ENCODE measurements at places on chromosomes 7 and 10. TPM values are rescaled to one million over a fixed set of nuclear protein-coding genes. Genes with fewer than 3 reads are reported as not detected.

GRCh38 chr10:11344081-11344480, 267.4 kb downstream of the USP6NL start:
- H3K27me3 ChIP-seq = no peaks in the 10 kb centered on the region
- H3K4me1 ChIP-seq = no peaks in the 10 kb centered on the region
- H3K36me3 ChIP-seq = no peaks in the 10 kb centered on the region

TAS2R5 gene
- total RNA-seq = 4.7 TPM

GRCh38 chr10:104113376-104113956, 8.5 kb upstream of the SFR1 start:
- no peaks in the 10 kb centered on the region for H3K27me3 ChIP-seq
- H3K36me3 ChIP-seq = no peaks in the 10 kb centered on the region
- no peak overlapping the region for H3K4me3 ChIP-seq
- no peaks in the 10 kb centered on the region for H3K4me1 ChIP-seq

GRCh38 chr7:84389242-84389641, 194.7 kb upstream of the SEMA3A start:
- no peaks in the 10 kb centered on the region for H3K27me3 ChIP-seq
- no peak overlapping the region for H3K27ac ChIP-seq
- no peak overlapping the region for H3K4me3 ChIP-seq
- no peak for ATAC-seq
- no peaks in the 10 kb centered on the region for H3K4me1 ChIP-seq
- no peaks in the 10 kb centered on the region for H3K36me3 ChIP-seq

Data from gastroesophageal sphincter (tissue), 4 donors.